ENCODE measurements at places on chromosomes 6 and 20.

DNA sequence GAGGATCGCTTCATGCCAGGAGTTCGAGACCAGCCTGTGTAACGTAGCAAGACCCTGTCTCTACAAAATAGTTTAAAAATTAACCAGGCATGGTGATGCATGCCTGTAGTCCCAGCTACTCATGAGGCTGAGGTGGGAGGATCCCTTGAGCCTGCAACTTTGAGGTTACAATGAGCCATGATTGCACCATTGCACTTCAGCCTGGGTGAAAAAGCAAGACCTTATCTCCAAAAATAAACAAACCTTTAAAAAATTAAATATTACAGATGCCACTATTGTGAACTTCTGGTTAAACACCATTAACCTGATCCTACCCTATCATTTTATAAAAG lies 116.8 kb downstream of the ARHGAP18 start:
- no peak for DNase-seq

GRCh38 chr6:167229586-167229985 lies 61.5 kb upstream of the UNC93A start:
- no peak for DNase-seq

DNA sequence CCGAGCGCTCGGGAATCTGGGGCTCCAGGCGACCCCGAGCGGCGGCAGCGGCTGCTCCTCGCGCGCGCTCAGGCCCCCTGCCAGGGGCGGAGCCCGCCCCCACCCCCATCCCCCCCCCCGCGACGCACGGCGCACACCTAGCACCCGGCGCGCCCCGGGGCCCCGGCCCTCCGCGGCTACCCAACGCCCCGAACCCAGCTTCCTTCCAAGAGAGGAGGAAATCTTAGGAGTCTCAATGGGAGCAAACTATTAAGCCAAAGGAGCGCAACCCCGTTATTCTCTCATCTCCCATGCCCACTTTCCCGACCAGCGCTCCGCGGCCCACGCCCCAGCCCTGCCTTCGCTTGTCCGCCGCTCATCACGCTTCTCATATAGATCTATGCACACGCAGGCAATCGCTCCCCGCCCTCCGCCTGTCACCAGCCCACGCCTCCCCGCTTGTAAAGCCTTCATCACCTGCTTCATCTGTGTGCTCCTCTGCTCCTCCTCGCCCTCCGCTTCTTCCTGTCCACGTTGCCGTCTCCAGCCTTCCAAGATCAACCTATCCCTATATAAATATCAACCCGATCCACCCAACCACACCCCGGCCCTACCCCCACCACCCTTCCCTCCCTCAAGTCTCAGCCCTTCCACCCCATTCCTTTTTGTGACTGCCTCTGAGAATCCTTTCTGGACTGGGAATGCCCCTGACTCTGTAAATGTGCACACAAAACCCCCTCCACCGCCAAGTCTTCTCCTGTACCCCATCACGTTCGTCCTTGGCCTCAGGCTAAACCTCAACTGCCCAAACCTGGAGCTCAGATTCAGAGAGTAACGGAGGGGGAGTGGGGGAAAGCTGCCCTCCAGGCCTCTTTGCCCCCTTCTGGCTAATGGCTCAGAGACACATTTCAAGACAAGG lies at the start of gene DLK2:
DLK2 (minus strand) TSS at position 18 of the 898 bp plus-strand sequence. CDS start 723 bp downstream, outside the sequence.
- no peak for DNase-seq

- no peak for DNase-seq
These were observed 73.2 kb downstream of the TRERF1 start for GRCh38 chr6:42378536-42378935.

GRCh38 chr20:54140067-54140466 lies 33.7 kb downstream of the CYP24A1 start:
- DNase-seq = no peak

DNA sequence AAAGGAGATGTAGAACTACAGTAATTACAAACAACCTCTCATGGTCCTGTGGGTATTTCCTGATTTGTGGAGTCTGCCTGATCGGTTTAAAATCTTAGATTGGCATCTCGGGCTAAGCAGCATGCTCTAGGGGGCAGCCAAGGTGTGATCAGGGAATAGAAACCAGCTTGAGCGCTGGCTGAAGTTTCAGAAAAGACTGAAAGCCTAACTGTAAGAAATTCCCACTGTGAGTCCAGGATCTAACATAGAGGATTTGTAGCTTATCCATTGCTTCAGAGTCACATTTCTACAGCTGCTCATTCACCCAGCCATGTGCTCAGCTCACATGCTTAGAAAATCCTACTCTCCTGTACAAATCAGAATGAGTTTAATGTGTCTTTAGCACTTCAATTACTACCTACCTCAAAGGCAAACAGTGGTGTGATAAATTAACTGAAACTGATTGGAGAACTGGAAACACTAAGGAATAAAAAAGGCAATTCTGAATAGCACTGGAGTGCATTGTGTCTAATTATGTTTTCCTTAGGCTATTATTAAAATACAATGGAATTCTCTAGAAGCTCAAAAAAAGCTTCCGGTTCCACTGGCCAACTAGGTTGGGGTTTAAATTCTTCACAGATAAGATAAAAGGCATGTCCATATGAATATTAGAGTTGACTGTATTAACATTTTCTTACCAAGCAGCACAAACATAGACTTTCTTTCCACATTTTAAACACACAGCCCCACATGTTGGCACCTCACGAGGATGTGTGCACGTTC lies 73.8 kb upstream of the MPC1 start:
- DNase-seq = no peak

DNA sequence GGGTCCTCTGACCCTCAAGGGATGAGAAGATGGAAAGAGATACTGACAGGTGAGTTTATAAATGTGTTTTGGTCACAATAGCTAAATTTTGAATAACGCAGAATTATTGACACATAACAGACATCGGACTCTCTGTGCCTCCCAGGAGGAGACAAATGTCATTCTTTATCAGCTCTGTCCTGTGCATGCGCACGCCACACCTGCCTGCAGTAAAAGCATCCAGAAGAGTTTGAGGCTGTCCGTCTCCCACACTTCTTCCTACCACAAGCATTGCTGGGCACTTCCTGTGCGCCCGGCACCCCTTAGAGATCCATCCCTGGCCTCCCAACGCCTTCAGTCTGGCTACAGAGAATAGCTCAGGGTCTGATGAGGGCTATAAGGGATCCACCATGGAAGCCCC lies 81.5 kb upstream of the CST7 start:
- DNase-seq = no peak

- DNase-seq = no peak
These were observed 46.9 kb upstream of the TRIM26 start for GRCh38 chr6:30260036-30260504.

DNA sequence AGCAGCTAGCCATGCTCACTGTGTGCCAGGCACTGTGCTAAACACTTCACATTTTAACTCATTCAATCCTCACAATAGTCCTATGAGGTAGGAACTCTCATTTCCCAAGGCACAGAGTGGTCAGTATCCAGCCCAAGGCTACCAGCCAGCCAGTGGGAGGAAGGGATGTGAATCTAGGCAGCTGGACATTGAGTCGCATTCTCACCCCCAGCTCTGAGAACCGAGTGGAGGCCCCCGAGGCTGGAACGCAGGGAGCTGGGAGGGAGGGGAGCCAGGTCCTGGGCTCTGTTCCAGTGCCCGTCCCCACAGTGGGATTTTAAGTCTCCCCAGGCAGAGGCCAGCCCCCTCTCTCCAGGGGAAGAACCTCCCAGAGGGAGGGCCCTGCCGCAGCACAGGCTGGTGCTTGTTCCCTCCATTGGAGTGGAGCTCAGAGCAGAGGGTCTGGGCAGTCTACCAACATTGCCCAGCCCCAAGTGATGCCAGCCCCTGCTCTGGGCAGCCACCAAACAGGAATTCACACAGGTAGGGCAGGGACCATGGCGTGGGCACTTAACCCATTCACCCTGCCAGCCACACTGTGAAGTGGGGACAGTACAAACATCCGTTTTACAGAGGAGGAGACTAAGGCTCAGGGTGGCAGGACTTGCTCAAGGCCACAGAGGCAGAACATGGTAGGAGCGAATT lies 131.3 kb downstream of the CEBPB start:
- no peak for DNase-seq

DNA sequence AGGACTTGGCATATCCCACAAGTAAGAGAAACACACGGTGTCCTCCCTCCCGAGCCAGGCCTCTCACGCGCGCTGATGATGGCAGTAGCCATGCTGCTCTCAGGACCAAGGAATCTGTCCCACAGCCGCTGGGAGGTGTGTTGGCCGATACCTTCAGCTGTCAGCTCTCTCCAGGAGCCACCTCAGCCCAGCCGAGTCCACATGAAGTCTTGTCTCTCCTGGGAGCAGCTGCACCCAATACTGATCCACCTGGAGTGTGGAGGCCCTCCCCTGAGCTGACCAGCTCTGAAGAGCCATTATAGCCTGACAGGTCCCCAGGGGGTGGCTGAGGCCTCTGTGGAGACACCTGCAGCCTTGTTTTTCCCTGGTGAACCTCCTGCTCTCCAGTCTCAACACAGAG lies 23.8 kb upstream of the NXT1 start:
- DNase-seq = no peak

- no peak for DNase-seq
These were observed 62.1 kb downstream of the OLIG3 start for GRCh38 chr6:137432054-137432611.

GRCh38 chr6:156720691-156721685 lies 56.2 kb upstream of the ARID1B start:
- no peak for DNase-seq

DNA sequence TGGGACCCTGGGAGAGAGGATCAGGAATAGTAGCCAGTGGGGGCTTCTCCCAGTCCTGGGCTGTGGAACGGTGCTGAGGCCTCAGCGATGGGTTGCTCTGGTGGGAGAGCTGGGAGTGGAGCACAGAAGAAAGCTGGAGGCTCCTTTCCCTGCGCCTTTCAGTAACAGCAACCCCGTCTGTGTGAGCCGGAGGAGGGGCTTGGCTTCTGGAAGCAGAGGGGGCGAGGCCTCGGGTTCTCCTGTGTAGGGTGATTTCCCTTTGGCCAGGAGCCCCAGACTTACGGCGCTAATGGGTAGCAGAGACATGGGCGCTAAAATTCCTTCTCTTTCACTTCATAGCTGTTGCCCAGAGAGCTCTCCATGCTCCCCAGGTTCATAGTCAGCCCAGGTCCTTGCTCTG lies 55.0 kb downstream of the DAAM2 start:
- no peak for DNase-seq

GRCh38 chr6:10073341-10073740 lies 341.5 kb downstream of the TFAP2A start:
- DNase-seq = no peak

DNA sequence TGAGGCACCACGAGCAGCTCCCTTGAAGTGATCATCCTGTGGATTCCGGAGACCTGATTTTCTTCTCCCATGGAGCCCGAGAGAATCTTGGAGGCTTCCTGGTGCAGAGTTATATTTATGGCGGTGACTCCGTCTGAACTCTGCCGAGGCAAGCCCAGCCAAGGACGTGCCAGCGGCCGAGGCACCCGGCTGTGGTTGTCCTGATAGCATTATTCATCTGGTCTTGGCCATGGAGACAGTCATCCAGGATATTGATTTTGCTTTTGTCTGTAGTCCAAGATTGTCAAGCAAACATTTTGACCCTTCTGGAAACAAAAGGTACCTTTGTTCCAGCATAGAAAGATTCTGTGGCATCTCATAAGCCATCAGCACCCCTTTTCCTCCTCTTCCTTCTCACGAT lies 163.3 kb downstream of the SCML4 start:
- no peak for DNase-seq

DNA sequence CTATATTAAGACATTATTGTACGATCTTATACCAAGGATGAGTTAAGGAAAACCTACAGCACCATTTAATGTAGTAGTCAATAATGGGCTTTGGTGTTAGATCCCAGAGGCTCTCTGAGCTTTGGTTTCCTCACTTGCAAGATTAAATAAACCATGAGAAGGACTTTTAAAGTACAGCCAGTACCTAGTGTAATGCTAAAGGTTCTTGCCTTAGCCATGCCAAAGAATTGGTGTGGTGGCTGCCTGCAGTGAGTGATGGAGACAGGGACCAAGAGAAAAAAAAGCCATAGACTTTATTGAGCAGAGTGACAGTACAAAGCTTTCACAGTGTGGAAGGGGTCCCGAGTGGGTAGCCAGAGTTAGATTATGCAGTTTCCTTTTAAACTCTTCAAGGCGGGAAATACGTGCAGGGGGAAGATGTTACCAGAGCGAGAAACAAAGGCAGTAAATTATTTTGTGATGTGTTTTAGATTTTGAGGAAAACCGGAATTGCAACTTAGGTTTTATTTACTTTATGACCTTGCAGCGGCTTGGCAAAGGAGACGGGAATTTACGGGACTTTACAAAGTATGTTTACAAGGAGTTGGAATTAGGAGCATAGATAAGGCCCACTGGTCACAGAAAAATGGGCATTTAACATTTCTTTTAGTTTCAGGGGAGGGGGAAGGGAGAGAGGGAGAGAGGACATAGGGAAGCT lies 100.4 kb downstream of the MYO6 start:
- DNase-seq = no peak

- DNase-seq = no peak
These were observed 16.4 kb downstream of the ZNF311 start for GRCh38 chr6:28988536-28989311.

- DNase-seq = no peak
These were observed 244.1 kb upstream of the QKI start for GRCh38 chr6:163170294-163170883.

DNA sequence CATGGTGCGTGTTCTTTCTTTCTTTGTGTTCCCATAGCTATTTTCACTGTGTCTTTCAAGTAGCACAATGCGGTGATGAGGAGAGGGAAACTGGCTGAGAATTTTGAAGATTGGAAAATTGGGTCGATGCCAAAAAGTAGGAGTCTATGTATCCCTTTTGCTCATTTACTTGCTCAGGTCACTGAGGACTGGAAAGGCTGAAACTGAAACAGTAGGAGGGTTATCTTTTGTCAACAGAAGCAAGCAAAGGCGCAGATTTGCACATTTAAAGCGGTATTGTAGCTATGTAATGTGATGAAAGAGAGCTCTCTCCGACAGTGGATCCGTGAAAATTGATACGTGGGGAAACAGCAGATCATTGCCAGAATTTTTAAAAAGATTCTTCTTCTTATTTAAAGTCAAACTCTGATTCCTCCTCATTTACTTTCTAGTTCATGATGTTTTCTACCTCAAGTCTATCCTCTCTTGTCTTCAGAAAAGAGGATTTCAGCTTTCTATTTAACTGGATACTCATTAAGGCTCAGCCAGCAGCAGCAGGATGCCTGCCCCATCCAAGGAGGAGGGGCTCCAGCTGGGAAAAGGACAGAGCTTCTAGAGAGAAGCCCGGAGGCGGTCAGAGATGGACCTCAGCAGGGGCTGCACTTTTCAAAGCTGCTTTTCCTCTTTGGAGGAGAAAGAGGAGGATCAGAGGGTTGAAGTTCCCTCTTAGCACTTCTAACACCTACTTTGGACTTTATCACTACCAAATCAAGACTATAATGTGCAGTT lies 15.9 kb upstream of the FYN start:
- no peak for DNase-seq
